ENCODE measurements at places on chromosomes 7 and 10.

DNA sequence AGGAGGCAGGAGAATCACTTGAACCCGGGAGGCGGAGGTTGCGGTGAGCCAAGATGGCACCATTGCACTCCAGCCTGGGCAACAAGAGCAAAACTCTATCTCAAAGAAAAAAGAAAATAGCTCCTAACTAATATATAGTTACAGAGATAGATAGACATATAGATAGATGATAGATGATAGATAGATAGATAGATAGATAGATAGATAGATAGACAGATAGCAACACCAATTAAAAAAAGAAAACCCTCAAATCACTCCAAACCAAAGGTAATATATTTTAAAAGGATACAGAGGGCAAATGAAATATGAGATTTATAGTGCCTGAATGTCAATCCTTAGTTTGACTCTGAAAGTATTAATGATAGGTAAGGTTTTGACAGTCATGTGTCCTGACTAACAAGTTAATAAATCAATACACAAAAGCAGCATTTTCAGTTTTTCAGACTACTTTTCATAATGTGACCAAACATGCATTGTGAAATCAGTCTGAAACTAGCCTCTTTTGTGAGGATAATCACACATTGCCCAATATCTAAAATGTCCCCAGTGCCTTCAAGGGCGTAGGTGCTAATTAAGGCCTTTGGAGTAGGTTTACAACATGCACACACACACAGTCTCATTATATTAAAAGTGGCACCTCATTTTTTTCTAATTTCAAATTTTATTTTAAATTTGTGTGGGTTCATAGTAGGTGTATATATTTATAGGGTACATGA is 61.2 kb downstream of the BPGM start:
- no peak for DNase-seq

GRCh38 chr10:131418681-131419080 is 107.2 kb upstream of the TCERG1L start:
- DNase-seq, result no peak

GRCh38 chr10:79191951-79192676 is 123.3 kb downstream of the ZMIZ1 start:
- DNase-seq, result no peak

DNA sequence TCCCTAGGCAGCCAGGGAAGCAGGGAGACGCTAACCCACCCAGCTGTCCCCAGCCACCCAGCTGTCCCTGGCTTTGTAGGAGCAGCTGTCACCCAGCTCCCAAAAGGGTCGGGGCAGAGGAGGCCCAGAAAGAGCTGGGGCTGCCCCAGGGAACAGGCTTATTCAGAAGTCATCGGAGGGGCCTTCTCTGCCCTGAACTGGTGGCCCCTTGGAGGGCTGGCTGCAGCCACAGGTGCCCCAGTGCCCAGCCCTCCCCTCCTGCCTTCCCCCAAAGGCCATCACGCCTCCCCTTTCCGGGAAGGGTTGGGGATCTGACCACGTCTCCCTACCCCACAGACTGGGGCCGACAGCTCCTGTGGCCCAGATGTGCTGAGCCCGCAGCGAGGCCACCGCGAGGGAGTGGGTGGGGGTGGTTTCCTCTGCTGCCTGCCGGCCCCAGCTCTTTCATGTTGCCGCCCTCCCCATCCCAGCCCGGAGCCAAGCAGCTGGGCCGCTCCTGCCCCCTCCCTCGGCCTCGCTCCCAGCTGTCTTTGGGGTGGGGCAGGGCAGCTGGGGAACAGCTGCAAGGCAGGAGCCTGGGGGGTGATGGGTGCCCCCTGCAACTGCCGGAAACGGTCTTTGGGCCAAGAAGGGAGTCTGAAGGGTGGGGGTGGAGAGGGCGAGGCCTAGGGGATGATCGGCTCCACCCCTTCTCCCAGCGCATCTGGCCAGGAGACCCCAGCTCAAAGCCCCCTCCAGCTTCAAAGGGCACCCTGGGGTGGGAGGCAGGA is 16.8 kb downstream of the TRIM8 start:
- peak; percentile 42 for DNase-seq

GRCh38 chr7:100221231-100221718 is 1.5 kb downstream of the PVRIG start:
- no peak for DNase-seq

DNA sequence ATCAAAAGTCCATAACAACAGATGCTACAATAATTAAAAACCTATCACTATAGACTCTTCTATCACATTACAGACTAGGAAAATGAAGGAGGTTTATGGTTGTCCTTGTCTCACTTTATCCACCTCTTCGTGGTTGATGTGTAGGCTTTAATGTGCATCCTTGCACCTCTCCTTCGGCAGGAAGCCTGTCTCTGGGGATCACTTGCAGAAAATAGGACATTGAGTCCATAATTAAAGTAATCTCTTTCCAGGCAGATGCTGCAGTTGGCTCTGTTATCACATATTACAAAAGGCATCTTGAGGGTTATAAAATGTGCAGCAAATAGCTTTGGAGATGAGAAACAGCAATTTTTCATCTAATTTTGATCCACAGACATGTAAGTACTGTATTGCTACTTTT is 168.4 kb downstream of the RELN start:
- no peak for DNase-seq

GRCh38 chr7:102454468-102454867 is 10.2 kb downstream of the ALKBH4 start:
- no peak for DNase-seq

DNA sequence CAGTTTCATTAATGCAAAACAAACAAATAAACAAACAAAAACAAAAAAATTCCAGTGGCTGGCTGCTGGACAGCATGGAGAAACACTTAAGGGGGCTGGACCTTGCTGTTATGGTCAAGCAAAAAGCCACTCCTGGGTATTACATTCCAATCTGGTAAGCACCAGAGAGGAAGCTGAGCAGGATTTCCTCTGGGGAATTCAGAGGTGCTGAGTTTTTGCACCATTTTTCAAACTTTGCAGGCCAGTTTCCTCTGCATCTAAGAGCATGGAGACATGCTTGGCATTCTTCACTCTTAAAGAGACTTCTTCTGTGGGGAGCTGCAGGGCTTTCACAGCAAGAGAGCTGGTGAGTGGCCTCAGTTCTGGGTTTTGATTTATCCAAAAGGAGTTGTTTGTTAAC is 84.5 kb downstream of the FZD1 start:
- DNase-seq, result no peak

- DNase-seq, result no peak
These were observed 28.0 kb downstream of the LMTK2 start for GRCh38 chr7:98134420-98135228.

DNA sequence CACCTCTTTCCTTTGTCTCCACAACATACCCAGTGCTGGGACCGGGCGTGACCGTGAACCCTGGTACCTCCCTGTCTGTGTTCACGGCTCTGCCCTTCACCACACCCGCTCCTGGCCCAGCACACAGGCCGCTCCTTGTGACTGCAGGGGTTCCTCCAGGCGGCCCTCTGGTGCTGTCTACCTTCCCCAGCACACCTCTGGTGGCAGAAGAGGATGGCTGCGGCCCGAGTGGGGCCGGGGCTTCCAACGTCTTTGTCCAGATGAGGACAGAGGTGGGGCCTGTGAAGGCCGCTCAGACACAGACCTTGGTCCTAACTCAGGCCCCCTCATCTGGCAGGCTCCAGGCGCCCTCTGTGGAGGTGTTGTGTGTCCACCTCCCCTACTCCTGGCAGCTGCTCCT is 55.4 kb upstream of the SGMS1 start:
- no peak for DNase-seq

GRCh38 chr10:130138479-130138866 is 2.3 kb downstream of the GLRX3 start:
- no peak for DNase-seq

GRCh38 chr10:17122726-17123661 is 6.6 kb downstream of the CUBN start:
- DNase-seq, result peak; percentile 57

GRCh38 chr10:51658000-51658399 is 41.4 kb downstream of the CSTF2T start:
- no peak for DNase-seq

DNA sequence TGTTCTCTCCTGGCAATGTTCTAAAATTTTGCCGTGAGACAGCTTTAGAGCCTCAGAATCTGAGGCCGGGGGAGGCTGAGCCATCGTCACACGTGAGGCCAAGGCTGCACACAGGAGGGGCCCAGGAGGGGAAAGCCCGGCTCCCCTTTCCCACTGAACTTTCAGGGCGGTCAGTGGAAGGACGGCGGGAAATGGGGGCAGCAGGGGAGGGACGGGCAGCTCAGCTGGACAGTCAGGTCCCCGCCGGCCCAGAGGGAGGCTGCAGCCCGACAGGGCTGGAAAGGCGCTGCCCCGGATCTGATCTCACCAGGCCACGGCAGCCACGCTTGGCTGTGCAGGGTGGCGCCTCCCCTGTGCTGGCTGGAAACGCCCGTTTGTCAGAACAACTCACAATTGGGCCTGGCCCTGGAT is 43.3 kb upstream of the ADGRA1 start:
- DNase-seq, result no peak

DNA sequence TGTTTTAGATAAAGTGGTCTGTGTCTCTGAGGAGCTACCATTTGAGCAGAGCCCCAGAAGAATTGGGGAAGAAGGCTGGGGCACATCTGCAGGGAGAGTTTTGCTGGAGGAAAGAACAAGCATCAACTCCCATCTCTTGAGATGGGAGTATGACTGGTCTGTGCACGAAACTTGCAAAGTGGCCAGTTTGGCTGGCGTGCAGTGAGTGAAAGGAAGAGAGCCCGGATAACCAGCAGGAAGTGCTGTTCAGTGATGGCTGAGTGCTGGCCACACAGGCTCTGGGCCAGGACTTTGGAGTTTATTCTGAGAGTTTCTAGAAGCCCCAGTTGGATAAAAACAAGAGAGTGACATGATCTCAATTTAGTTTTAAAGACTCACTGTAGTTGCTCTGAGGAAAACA is 34.4 kb upstream of the SVIL start:
- no peak for DNase-seq

DNA sequence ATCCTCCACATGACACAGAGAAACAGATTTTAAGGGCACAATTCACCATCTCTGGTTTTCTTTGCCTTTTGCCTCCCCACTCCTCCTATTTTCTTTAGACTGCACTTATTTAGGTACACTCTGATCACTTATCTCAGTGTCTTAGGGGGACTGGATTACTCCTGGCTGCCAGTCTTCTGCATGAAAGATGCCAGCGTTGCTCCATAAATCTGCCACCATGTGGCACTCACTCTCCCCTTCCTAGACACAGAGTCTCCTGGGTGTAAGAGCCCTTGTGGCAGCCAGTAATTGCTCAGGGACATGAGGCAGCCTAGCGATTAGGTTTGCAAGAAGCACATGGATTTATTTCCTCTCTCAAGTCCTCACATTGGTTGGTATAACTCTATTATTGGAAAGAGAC is 34.5 kb upstream of the RBM20 start:
- no peak for DNase-seq

GRCh38 chr7:142391191-142391992 is 133.5 kb upstream of the PRSS58 start:
- no peak for DNase-seq

DNA sequence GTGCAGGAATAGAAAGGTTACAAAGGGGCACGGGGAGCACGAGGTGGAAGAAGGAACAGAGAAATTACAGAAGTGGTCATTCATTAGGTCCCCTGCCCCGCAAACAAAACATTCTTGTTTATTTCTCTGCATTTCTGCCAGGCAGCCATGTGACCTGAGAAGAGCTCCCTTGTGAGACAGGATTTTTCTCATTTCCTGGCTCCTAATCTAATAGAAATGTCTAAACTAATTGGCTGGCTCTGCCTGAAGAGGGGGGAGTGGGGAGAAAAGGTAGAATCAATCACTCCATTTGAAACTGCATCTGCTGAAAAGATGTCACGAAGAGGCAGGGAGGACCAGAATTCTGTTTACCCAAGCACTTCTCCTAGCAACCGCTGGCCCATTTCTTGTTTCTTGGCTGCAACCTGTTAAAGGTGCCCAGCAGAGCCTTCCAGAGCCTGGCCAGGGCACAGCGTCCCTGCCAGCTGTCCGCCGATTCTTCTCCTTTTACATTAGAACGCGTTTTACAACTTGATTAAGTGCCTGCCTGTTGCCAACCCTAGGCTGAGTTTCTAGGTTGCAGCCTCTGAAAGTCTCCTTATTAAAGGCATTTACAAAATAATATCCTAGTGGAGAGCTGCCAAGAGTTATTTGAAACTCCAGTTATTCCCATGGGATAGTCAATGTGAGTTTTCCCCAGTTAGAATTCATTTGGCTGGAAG is 1227.6 kb downstream of the TYW1 start:
- no peak for DNase-seq

DNA sequence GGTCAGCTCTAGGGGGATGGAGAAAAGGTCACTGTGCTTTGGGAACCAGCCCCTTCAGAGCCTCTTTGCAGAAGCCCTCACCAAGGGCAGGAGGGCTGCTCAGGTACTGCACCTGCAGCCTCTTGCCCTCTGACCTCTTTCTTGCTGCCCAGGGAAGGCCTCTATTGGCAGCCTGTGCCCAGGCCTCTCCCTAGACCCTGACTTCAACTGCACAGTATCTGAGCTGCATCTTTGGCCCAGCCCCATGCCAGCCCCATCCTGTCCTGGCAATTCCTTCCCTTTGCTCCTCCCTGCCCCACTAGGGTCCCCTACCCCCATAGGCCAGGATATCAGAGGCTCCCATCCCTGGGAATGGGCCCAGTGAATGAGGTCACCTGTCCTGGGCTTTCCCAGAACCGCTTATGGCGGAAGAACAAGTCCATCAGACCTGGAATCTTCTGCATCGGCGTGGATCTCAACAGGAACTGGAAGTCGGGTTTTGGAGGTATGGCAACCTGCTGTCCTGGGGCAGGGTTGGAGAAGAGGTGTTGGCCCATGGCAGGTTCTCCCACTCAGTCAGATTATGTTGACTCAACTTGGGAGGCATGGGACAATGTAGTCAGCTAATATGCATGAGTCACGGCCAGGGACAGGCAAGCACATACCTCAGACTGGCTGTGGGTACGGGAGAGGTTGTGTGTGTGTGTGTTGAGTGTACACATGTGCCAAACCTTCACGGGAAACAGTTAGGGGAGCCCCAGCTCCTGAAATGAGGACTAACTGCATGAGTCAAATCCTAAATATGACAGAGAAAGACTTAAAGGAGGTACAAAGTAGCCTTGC is 17.1 kb upstream of the CPA1 start:
- DNase-seq, result peak; percentile 88

- DNase-seq, result no peak
These were observed 16.4 kb downstream of the NACAD start for GRCh38 chr7:45072131-45073030.

GRCh38 chr7:76278540-76278939 is 23.9 kb upstream of the HSPB1 start:
- DNase-seq, result no peak

DNA sequence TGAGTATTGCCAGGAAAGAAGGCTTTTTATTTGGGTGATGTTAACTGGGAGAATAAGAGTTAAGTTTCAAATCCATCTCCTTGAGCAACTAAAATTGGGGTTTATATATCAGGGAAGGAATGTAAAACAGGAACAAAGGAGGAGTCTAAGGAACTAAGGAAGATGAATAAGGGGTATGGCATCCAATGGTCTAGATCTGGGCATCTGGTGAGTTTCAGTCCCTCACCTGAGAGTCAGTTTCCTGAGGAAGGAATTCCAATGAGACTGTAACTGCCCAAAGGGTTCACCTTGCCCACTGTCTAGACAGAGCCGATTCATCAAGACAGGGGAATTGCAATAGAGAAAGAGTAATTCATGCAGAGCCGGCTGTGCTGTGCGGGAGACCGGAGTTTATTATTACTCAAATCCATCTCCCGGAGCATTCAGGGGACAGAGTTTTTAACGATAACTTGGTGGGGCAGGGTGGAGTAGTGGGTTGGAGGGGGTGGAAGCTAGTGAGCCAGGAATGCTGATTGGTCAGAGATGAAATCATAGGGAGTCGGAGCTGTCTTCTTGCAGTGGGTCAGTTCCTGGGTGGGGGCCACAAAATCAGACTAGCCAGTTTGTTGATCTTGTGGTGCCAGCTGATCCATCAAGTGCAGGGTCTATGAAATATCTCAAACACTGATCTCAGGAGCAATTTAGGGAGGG is 188.3 kb upstream of the STK17A start:
- no peak for DNase-seq

GRCh38 chr10:94286901-94287300 is 75.8 kb downstream of the NOC3L start:
- no peak for DNase-seq
